ENCODE measurements at places on chromosomes 12 and 14.

DNA sequence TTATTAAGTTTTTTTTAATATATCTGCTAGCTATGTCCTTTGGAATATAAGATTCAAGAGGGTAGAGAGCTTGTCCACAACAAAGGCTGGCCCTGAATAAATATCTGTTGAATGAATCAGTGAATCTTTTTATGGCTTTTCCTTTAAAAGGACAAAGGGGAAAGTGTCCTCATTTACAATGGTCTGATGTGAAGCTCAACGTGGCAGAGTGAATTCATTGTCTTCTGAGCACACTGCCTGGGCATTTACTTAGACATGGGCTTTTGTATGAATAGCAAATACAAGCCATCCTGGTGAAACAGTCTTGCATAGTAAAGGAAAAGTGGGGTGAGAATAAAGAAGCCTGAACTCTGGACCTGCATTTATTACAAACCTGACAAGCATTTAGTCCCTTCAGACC is 201.2 kb downstream of the NELL2 start:
- no peak for DNase-seq

- DNase-seq = no peak
Observed at GRCh38 chr14:68960123-68960522, 19.0 kb downstream of the ACTN1 start.

- DNase-seq = no peak
Observed at GRCh38 chr12:124543052-124543589, 24.3 kb downstream of the NCOR2 start.

GRCh38 chr12:53478865-53479264 is 20.4 kb downstream of the MAP3K12 start:
- no peak for DNase-seq

DNA sequence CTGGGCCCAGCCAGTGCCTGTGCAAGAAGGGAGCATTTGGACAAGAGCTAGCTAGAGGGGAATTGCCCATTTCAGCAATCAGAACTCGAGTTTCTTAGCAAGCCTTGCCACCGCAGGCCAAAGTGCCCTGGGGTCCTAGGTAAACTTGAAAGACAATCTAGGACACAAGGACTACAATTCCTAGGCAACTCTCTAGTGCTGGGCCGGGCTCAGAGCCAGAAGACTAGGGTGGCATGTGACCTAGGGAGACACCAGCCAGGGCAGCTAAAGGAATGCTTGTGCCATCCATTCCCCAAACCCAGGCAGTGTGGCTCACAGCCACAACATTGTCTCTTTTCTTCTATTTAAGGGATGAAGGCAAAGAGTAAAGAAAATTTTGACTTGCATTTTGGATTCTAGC is 205.0 kb downstream of the BMP4 start:
- DNase-seq = no peak

GRCh38 chr14:74018174-74018585 is 908 bp downstream of the ENTPD5 start:
- no peak for DNase-seq

DNA sequence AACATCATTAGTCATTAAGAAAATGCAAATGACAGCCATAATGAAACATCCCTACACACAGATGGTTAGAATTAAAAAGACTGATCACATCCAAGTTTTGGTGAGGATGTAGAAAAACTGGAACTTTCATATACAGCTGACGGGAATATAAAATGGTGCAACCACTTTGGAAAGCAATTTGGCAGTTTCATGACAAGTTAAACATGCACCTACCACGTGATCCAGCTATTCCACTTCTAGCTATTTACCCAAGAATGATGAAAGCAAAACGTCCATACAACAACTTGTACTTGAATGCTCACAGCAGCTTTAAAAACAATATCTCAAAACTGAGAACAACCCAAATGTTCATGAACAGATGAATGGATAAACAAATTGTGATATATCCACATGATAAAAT is 77.9 kb upstream of the AVPR1A start:
- DNase-seq = no peak

- DNase-seq = no peak
Observed at GRCh38 chr14:37116933-37117849, 55.2 kb downstream of the SLC25A21 start.

GRCh38 chr14:90375934-90376333 is 20.9 kb upstream of the CALM1 start:
- no peak for DNase-seq

DNA sequence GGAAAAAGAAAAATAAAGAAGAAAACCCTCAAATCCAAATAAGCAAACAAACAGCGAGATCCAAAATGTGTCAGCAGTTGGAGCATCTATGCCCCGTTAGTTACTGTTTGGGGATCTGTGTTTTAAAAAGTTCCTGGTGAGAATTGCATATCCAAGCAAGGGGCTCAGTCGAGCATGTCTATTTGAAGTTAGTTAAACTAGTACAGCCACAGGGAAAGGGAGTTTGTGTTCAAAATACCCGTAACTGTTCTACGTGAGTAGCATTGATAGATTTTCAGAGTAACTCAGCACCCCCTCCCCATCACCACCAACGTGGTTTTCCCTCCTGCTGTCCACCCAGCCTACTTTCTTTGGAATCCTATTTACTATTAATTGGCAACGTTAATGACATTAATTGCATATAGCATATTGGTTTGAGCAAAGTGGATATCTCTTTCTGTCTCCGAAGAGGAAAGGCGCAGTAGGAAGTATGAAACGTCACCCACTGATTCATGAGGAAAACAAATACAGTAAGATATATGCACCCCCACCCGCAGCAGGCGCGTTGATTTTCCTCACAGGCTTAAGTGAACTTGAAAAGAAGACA is 1.5 kb downstream of the NPAS3 start:
- DNase-seq = no peak

GRCh38 chr14:105400016-105400415 is 1.7 kb downstream of the TEX22 start:
- no peak for DNase-seq

DNA sequence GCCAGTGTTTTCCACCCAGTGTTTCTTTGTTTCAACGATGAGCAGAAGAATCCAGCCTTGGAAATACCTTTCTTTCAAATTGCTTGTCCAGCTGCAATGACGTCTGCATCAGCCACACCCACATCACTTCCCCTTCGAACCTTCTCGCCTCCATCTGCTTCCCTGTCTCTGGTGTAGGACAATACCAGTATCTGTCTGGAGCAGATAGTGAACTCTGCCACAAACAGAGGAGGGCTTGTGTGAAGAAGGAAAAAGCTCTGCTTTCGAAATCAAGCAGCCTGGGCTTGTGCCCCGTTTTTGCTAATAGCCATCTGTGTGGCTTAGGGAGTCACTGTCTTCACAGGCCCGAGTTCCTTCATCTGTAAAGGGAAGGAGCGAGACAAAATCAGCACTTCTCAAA is 415.4 kb downstream of the ZFP36L1 start:
- DNase-seq = no peak

DNA sequence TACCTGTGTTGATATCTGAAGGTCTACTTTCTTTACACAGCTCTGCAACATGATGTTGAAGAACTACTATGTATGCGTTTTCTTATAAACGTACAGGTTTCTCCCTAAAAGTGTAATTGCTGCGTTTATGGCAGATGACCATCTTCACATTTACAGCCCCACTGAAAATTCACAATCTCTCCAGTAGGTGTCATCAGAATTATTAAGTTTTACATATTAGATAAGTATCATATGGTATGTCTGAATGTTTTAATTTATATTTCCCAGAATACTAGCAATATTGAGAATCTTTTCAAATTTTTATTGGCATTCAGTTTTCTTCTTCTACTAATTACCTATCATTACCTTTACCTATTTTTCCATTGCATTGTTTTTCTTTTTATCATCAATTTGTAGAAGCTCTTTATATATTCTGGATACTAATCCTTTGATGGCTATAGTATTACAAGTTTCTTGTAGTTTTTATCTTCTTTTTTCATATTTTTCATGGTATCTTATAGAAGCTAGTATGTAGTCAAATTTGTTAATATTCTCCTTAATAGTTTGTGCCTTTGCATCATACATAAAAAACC is 123.5 kb downstream of the CAPZA3 start:
- no peak for DNase-seq

DNA sequence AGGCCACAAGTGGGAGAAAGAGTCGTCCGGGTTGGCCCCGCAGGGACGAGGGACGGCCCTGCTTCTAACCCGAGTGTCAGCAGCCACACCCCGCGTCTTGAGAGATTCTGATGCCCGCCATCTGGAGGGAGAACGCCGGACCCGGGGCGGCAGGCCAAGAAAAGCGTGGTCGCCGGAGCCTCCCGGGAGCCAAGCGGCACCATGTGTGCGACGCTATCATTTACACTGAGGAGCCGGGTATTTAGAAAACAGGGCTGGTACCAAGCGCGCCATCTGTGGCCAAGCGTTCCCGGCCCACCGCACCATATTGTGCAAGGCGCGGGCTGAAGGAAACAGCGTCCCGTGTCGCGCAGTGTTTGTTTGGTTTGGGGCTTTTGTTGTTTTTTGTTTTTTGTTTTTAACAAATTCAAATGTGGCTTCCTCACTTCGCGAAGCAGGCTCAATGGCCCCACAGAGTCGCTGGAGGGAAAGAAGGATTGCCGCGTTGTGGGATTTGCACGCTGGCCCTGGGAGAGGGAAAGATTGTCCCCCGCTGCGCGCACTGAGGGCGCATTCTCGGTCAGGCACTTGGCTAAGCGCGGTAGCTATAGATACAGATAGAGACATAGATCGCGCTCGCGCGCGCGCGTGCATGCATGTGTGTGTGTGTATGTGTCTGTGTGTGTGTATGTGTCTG is 153.8 kb downstream of the BCL11B start:
- DNase-seq = no peak

GRCh38 chr12:104643819-104644669 is 187.3 kb downstream of the CHST11 start:
- DNase-seq = no peak

DNA sequence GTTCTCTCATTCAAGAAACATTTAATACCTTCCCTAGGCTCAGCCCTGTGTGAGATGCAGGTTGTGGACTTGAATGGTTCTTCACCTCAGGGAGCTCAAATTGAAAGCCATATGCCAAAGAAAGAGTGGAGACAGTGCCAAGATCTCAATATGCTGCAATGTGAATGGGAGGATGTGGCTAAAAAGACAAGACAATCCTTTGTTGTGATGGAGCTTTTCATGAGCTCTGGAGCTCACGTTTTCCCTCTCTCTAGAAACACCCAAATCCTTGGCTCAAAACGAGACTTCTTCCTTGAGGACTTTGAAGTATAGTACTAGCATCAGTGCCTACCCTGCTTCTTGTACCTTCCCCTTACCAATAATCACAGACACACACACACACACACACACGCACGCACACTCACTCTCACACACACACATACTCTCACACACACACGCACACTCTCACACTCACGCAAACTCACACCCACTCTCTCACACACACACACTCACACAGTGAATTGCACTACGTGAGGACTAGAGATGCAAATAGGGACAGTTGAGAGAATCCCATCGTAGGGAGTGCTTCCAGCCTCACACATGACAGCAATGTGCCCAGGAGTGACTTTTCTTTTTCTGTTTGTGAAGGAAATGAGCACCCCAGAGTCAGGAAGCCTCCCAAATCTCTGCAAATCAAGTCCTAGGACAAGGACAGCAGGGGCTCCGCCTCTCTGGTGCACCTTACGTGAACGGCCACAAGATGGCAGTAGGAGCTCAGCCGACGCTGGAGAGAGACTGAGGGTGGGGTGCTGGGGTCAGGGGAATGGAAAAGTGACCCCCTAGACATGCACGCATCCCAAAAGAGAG is 231.4 kb downstream of the PCNX1 start:
- peak; percentile 34 for DNase-seq

GRCh38 chr12:83932011-83932410 is 980.6 kb downstream of the SLC6A15 start:
- no peak for DNase-seq

DNA sequence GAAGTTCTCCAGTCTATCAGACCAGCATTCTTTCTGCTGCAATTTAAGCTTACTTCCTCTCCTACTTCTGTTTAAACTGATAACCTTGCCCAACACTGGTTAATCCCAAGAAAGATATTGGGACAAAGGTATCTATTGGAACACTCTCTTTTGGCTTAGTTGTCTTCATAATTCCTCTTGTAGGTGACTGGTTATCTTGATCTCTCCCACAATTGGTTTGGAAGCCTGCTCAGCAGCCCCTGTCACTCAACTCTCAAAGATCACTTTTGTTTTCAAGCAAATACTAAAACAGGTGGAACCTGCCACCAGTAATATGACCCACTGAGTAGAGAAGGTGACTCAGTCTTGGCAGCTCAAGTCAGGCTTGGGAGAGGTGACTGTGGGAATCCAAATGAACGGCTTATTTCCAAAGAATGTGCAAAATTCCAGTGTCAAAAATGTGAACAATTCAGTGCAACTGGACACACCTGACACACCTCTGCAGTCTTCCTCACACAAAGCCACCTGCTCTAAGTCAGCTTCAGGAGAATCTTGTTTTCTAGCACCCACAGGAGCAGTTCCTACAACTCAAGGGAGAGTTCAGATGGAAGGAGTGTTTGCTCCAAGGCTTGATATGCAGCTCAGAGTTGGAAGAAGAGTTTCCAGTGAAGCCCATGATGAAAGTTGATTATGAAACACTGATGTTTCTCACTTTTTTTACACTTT is 83.2 kb upstream of the SLC38A2 start:
- no peak for DNase-seq
